ENCODE measurements at places on chromosomes 6 and 20.

GRCh38 chr6:157974341-157974894, 7.2 kb upstream of the SYNJ2 start:
- DNase-seq: no peak

- DNase-seq: no peak
These were observed 42.2 kb downstream of the CDH26 start for GRCh38 chr20:60000271-60001042.

DNA sequence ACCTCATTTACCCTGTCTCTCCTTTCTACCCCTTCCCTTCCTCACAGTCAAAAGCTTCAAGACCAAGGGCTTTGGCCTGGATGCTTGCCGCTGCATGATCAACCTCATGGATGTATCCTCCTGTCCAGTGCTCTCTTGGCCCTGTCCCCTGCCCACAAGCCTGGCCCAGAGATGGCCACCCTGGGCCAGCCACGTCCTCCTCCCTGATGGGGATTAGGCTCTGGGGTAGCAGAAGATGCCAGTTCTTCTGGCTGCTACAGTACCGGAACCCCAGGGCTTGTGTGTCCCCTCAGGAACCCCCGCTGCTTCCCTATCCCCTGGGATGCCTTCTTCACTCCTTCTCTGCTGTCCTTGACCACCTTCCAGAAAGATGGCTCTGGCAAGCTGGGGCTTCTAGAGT, 22.3 kb downstream of the CAPN11 start:
- DNase-seq: no peak

DNA sequence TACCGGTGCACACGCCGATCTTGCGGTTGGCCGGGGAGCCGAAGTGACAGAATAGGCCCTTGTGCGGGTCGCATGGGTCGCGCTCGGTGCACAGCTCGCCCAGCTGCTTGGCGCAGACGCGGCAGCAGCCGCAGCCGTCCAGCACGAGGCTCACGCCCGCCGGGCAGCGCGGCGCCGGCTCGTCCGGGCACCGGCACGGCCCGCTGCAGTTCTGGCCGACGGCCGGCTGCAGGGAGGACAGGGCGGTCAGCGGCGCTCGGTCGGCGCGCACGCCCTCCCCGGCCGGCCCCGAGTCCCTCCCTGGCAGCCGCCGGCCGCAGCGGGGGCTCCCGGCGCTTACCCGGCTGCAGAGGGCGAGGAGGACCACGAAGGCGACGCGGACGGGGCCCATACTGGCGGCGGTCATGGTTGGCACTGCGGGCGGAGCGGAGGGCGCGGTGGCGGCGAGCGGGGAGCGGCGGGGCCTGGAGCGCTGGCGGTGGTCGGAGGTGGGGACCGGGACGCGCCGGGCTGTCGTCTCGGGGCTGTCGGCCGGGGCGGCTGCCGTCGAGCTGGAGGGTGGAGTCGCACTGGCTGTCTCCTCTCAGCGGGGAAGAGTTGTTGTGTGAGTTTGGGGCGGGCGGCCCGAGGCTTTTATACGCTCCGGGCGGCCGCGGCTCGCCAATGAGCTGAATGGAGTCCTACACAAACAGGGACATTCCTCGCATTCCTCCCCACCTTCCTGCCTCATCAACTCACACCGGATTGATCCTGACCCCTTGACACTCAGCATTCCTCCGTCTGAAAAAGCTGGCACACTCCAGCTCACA, at the start of gene CCN2:
CCN2 (minus strand) TSS at position 606 of the 809 bp plus-strand sequence; CDS start at position 406, 200 bp downstream.
- DNase-seq: no peak

GRCh38 chr6:153084393-153084792, 46.7 kb downstream of the RGS17 start:
- no peak for DNase-seq

DNA sequence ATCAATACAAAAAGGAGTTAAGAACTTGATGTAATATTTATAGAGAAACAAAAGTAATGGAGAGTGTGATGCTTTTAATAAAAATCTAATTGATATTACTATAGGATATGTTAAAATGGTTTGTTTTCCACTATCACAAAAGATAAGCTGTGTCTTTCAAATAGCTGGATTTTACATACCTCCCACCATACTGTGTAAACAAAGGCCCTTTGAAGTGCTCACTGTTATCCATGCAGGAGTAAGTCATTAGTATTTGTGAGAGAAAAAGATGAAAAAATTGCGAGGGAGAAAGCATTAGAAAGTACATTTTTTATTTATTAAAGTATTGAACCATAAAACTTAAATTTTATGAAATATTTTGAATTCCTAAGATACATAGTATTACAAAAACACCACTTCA, 733.0 kb downstream of the GRIK2 start:
- no peak for DNase-seq

- no peak for DNase-seq
These were observed 35.2 kb downstream of the RREB1 start for GRCh38 chr6:7142918-7143475.

DNA sequence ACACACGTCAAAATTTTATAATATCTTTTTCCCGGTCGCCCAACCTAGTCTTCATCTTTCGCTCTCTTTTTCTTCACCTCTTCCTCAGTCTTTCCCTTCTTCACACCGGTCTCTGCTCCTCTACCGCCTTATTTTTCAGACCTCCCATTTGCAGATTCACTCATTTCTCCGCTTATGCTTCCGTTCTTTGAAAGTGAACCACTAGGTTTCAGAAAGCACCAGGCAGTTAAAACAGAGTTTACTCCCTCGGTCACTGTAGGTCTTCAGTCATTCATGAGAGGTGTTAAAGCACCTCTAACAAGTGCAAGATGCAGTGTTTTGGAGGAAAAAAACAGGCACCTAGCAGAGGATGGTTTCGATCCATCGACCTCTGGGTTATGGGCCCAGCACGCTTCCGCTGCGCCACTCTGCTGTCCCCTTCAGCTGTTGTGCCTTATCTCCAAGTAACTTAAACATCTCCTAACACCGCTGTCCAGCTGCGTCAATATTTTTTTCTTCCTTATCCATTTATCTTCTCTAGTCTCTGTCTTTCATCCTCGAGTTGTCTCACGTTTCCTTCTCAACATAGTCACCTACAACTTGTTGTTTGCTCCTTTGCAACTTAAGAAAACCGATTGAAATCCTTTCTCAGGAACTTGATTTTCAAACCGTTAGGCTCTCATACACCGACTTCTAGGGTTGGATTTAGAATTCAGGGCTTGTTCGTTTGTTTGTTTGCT, 119.7 kb upstream of the ZNF184 start:
- DNase-seq: no peak

DNA sequence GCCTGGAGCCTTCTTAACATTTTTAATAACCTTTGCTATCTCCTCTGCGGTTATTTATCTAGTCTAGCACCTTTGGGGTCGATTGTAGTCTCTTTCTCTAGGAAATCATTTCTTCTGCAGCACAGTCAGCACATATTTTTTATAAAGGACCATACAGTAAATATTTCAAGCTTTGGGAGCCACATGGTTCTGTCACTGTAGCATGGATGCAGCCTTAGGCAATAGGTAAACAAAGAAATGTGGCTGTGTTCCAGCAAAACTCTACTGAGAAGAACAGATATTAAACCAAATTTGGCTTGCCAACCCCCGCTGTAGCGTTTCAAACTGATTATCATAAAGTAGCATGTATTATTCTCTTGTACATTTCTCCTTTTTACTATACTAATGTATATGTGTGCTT, 95.7 kb downstream of the SLC23A2 start:
- no peak for DNase-seq

- DNase-seq: no peak
These were observed 103.1 kb downstream of the TNFRSF21 start for GRCh38 chr6:47206626-47207025.

DNA sequence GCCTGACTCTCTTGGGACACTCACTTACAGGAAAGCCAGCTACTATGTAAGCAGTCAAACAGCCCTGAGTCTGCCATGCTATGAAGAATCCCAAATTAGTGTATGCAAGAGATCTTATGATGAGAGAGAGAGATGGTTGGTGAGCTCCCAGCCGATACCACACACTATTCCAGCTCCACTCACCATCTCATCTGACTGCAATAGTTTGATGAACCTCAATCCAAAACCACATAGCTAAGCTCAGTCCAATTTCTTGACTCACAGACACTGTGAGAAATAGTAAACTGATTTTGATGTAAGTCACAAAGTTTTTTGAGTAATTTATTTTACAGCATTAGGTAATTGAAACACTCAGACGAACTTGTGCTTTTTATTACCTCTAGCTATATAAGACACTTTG, 441.4 kb downstream of the COL12A1 start:
- DNase-seq: no peak

- DNase-seq: no peak
These were observed 9.9 kb upstream of the SCGN start for GRCh38 chr6:25641940-25642666.

GRCh38 chr20:5665417-5665816, 84.8 kb upstream of the SHLD1 start:
- DNase-seq: no peak

- no peak for DNase-seq
These were observed 4.5 kb upstream of the SDC4 start for GRCh38 chr20:45352729-45353128.

GRCh38 chr6:165231581-165232561, 77.5 kb downstream of the C6orf118 start:
- DNase-seq: no peak

DNA sequence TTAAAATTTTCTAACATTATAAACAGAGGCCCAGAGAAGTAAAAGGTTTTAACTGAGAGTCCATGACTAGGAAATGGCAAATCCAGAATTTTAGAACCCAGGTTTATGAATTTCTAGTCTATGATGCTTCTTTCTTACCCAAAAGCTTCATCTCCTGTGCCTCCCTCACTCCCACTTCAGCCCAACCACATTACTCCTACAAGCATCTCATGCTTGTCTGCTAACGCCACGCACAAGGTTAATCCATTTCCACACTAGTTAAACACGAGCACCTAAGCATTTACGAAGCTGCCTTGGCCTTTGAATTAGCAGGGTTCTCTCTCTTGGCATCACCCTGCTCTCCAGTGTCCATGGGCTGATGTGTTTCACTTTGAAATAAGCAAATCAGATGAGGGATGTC, 32.0 kb downstream of the TNFRSF21 start:
- DNase-seq: no peak

DNA sequence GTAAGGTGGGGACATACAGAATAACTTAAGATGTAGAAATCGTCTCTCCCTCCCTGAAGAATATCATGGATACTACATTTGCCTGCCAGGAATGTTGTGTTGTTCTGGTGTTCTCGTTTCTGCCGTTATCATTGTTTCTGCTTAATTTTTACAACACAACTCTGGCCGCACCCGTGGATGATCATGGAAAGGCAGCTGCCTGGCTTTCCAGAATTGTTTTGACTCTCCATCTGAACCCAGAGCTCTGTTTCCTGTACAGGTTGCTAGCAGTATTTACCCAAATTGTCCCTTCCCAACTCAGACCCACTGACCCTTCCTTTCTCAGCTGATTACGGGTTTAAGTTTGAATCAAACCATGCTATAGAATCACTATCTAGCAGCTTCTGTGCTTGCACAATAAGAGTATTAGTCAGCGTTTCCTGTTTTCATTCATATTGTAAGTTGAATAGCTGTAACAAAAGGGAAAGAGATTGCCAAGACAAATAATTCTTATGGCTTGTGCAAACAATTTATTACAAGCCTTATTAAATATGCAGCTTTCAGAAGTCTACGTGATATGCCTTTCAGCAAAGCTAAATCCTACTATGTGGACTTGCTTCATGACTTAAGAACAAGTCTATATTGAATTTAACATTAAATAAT, 139.0 kb downstream of the MTHFD1L start:
- no peak for DNase-seq

DNA sequence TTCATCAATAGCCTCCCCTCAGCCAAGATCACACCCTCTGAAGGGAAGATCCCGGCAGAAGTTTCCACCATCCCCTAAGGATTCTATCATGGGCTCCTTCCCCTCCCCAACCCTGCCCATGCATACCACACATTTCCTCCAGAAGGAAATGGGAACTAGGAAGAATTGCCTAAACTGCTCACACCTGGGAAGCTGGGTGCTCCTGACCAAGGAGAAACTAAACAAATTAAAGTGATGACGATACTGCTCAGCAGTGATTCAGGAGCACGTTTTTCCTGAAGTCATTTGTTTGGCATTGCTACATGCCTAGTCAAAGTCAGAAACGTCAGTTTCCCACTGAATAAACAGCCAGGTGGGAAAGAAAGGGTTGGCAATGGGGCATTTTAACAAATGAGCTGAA, 136.1 kb upstream of the CDYL start:
- DNase-seq: no peak

DNA sequence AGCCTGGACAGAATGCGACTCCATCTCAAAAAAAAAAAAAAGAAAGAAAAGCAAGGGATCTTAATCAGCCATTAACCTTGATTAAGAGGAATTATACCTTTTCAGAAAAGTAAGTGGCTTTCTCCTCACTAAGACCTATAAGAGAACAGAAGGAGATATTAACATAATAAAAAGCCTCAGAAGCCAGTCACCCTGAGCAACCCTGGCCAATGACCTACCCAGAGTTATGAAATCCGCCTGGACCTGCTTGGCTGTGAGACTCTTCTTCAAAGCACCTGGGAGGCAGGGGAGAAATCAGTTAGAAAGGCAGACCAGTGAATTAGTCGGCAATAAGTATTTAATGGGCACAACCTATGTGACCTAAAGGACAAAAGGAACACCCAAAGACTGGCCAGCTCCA, 32.7 kb upstream of the C20orf203 start:
- no peak for DNase-seq

DNA sequence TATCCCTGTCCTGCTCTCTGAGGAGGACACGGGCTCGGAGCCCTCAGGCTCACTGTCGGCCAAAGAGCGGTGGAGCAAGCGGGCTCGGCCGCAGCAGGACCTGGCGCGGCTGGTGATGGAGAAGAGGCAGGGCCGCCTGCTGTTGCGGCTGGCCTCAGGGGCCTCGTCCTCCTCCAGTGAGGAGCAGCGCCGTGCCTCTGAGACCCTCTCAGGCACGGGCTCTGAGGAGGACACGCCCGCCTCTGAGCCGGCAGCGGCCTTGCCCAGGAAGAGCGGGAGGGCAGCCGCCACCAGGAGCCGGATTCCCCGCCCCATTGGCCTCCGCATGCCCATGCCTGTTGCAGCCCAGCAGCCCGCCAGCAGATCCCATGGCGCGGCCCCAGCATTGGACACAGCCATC, 14.2 kb upstream of the SLC22A7 start:
- DNase-seq: no peak

DNA sequence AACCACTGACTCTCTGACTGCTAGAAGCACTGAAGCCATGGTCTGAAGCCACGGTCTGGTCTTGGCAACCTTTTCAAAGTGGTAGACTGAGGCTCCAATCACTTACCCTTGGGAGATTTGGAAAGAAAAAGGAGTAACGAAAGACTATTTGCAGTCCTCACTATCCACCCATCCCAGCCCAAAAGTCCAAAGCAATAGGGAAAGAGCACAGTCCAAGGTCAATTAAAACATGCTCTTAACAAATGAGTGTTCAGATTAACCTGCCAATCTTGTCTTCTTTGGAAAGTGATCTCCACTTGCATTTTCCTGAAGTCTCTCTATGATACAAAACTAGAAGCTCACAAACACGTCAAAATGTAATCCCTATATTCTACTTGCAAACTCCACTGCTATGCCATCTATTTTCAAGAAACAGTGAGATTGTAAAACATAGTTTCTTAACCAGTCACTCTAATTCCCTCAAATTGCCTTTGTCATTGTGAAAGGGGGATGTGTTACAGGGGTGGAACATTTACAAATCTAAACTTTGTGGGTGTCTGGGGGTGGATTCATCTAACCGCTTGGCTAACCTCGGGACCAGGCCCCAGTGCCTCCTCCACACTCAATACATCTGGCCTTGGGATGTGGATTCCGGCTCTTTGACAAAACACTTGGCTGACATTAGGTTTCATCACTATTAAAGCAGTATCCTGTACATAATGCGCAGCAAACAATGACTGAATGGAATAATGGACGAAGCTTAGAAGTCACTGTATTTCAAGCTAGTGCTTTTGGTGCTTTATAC, 56.4 kb downstream of the B4GALT5 start:
- no peak for DNase-seq
